ENCODE measurements at places on chromosomes 1 and 21.

DNA sequence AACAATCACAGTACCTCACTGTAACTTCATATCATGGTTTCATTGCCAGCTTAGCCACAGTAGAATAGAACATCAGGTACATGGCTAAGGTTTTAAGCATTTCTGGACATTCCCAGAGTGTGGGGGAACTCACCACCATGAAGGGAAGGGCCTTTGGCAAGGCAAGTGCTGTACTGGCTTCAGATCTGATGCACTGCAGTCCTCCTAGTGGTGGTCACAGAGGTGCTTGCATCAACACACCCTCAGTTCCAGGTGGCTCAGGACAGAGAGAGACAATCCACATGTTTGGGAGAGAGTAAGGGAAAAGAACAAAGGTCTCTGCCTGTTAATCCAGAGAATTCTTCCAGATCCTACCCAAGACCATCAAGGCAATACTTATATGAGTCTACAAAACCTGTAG is 528.4 kb upstream of the RGS18 start:
- DNase-seq, result peak; percentile 25

- no peak for DNase-seq
Measured at GRCh38 chr1:6776895-6777294, 8.4 kb upstream of the CAMTA1 start.

DNA sequence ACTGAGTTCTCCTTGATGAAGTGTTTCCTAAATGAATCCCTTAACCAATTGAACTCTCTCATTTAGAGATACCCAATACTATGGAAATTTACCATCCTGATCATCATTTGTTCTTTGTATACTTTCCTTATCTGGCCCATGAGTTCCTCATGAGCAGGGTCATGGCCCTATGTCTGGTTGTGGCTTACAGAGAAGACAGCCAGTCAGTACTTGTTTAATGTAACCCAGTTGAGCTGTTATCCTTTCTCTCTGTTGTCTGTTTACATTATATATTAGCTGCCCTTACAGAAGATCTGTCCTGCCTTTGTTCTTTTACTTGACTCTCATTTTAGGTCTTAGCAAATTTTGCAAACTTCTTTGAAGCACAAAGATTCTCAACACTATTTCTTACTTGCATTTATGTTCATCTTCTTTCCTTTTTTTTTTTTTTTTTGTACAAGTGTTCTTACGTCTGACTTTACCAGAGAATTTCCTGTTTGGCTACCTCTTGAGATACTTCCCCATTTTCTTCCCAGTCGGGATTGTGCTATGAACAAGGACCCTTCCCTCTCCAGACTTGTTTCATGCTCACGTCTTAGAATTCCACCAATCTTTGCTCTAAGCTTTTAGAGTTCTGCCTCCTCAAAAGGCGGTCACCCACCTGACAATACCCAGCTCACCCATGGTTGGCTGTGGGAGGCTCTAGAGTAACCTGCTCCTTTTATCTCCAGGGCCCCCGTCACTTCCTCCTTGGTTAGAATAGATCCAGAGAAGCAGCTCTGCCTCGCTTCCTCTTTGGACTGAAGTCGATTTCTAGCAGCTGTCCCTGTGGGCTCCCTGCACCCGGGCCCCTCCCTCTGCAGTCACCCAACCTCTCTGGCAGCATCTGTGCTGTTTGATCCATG is 53.6 kb upstream of the RUNX1 start:
- DNase-seq, result no peak

DNA sequence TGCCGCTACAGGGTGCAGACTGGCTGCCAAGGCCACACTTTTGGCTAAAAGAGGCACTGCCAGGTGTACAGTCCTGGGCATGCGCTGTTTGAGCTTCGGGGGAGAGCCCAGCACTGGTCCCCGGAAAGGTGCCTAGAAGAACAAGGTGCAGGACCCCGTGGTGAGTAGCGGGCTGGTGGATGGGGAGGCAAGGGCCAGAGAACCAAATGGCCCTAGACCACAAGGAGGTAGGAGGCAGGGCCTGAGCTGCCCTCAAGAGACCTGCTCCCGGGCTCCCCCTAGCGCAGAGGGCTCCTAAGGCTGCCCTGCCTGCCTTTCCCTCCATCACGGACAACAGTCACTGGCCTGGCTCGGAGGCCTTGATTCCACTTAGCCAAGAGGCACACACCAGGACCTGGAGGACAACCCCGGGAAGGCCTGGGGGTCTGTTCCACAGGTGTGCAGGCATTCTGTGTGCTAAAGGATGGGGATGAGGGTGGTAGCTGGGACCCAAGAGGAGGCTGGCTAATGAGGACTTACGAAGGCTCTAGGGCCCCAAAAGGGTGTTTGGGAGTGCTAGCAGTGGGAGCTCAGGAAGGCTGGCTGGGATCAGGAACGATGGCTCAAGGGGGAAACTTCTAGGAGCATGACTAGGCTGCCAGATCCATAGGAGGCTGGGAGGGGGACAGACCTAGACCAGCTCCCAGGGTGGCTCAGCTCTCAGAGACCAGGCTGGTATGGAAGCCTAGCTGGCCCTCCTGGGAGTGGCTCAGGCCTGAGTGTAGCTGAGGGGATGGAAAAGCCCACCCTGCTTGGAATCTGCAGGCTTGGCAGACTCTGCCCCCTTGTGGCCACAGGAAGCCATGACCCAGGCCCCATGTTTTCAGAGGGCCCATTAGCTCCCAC is 742 bp downstream of the ARTN start:
- peak; percentile 91 for DNase-seq

- no peak for DNase-seq
Measured at GRCh38 chr1:98030976-98031375, 110.1 kb upstream of the DPYD start.

- DNase-seq, result no peak
Measured at GRCh38 chr1:161494091-161494735, 11.0 kb upstream of the FCGR2A start.

- no peak for DNase-seq
Measured at GRCh38 chr21:46100426-46100825, 2.5 kb downstream of the COL6A2 start.

- no peak for DNase-seq
Measured at GRCh38 chr1:233343262-233343661, 15.7 kb downstream of the MAP3K21 start.

DNA sequence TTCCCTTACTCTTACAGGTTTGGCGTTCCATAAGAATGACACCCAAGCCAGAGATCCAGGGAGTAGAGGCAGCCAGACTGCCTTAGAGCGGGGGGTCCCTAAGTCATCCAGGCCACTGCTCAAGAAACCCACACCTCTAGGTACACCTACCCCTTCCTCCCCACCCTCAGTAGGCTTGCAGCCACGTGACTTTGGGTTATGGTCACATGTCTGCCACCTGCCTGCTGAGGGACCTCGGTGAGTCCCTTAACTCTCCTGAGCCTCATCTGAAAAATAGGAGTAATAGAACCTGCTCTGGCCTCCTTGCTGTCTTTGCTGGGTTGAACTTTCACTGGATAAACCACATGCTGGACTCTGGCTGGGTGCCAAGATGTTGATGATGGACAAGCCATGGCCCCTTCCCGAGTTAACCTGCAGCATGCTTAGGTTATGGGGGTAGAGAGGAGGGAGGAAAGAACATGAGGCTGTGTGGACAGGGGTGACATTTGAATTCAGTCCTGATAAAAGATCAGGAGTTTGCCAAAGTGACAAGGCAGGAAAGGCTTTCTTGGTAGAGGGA is 4.5 kb downstream of the RPS6KA1 start:
- DNase-seq, result no peak

- peak; percentile 5 for DNase-seq
Measured at GRCh38 chr1:236795757-236796667, 920 bp downstream of the MTR start.

DNA sequence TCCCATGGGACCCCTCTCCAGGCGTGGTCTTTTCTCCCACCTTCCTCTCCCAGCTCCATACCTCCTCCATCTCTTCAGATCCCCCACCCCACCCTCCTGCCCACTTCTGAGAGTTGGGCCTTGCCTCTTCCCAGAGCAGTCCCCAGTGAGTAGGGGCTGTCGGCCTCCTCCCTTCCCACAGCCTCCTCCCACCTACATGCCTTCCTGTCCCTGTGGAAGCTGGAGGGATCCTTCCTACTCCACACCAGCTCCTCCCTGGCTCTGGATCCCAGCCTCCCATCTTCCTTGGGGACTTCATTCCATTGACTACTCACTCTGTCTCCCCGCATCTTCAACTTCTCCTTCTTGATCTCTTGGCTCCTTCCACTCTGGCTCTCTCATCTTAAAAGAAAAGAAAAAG is 24.9 kb downstream of the KCNQ4 start:
- no peak for DNase-seq

- DNase-seq, result no peak
Measured at GRCh38 chr1:36963006-36963405, 71.3 kb downstream of the GRIK3 start.

DNA sequence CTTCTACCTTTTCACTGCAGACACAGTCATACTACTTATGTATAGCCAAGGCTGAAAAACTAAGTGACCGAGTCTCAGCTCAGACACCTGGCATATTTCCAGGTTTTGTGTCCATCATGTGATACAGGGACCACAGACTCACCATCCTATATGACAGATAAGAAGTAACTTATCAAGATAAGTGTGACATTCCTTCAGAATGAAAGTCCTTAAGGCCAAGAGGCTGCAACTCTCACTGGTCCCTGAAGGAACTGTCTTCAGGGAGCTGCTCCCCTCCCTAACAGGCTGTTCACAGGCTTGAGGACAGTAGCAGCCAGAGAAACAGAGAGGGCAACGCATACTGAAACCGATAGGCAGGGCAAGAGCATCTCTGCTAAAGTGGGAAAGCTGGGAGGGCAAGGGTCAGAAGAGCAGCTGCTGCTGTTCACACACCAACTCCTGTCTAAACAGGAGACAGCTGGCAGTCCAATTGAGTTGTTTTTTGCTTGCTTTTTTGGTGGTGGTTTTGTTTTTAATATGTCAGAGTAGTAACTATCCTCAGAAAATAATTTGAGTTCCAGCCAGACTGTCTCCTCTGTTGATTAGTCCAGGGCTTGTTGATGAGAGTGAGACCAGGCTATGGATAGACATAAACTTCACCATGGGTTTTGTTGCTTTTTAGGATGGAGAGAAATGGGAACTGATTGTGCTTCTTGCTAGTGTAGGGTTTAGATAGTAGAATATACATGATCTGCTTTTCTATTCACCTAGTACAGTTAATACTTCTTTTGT is 67.7 kb downstream of the MACF1 start:
- DNase-seq, result no peak

GRCh38 chr1:19811206-19811851 is 3.8 kb downstream of the RNF186 start:
- DNase-seq, result peak; percentile 68

DNA sequence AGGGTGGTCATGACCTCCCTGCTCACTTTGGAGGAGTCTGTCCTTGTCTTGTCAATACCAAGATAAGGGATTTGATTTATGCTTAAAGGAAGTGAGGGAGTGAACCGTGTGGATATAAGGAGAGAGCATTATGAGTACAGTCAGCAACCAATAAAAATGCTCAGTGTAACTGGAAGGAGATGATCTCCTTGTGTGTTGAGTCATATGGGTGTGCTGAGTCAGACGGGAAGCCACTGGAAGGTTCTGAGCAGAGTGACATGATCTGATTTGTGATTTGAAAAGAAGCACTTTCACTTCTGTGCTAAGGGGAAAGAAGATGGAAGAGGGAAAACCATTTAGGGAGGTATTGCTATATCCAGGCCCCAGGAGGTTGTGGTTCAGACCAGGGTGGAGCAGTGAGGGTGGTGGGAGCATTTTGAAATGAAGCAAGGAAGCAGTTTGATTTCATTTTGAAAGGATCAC is 2.5 kb upstream of the BCL10 start:
- DNase-seq, result no peak

DNA sequence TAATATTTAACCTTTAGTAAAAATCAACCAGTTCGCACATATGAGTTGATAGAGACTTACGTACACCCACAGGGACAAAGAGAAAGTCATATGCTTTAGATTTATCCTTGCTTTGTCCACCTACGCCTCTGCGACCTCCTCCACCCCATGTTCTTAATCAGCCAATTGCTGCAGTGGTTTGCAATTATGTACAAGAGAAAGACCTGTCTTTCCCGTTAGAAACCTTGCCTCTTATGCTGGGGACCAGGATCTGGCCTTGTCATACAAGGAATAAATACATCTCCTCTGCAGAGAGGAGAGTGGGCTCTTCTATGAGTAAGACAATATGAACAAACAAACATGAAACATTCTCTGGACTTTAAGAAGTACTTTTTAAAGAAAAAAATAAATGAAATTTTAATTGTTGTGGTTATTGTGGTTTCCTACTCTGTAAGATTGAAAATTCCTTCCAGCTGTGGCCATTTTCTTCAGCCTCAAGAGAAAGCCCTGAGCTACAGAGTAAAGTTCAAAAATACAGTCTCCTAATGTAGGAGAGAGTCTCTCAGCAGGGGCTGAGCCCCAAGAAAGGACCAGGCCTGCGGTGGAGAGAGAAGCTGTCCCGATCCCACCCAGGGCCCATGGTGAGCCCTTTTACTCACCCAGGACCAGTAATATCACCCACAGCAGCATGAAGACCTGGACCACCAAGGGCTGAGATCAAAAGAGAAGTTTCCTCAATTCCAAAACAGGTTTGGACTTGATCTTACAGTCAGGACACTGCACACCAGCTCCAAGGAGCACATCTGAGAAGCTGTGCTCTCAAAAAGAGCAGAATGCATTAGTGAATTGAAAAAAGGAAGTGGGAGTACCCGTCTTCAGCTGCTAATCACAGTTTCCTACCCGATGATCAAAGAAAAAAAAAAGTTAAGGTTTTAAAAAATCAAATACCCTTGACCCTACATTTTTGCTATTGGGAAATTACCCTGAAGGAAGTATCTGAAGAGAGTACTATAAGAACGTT is at the start of gene FCRL5:
FCRL5 (minus strand) TSS at position 822 of the 1,000 bp plus-strand sequence; CDS start at position 669, 153 bp downstream.
- DNase-seq, result no peak

GRCh38 chr1:87140831-87141540 is 187.7 kb upstream of the LMO4 start:
- no peak for DNase-seq

GRCh38 chr1:181525104-181525721 is 41.9 kb downstream of the CACNA1E start:
- no peak for DNase-seq

DNA sequence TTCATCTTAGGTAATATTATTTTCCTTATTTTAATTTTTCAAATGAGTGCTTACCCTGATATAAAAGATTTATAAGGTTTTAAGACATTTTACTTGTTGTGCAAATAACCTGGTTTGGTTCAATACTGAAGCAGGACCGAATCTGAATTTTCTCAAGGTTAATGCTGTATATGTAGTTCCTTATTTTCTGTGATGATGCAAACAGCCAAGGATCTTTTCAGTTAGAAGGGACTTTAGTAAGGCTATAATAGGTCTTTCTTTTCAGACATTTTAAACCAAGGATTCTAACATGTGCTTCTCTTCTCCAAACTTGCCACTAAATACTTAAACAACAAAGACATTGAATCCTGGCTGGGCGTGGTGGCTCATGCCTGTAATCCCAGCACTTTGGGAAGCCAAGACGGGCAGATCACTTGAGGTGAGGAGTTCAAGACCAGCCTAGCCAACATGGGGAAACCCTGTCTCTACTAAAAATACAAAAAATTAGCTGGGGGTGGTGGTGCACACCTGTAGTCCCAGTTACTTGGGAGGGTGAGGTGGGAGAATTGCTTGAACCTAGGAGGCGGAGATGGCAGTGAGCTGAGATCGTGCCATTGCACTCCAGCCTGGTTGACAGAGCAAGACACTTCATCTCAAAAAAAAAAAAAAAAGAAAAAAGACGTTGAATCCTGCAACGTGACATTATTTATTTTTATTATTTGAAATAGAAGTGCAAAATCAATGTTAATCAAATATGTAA is 3.2 kb upstream of the ARPC5 start:
- no peak for DNase-seq

- DNase-seq, result no peak
Measured at GRCh38 chr1:33266766-33267165, 10.5 kb downstream of the ZNF362 start.

GRCh38 chr1:198640174-198640573 is 1.3 kb downstream of the PTPRC start:
- no peak for DNase-seq

Measured in neural progenitor cell (in vitro differentiated cells).